ENCODE measurements at places on chromosomes 16 and 17.

- no peaks in the 10 kb centered on the region for H3K4me1 ChIP-seq
- no peak for DNase-seq
- H3K36me3 ChIP-seq: no peaks in the 10 kb centered on the region
- no peak overlapping the region for H3K27ac ChIP-seq
- H3K27me3 ChIP-seq: no peaks in the 10 kb centered on the region
- no peak overlapping the region for H3K4me3 ChIP-seq
These were observed 42.2 kb downstream of the ACTG1 start for GRCh38 chr17:81470270-81470943.

GRCh38 chr16:80299416-80299815 is 241.4 kb upstream of the DYNLRB2 start:
- no peaks in the 10 kb centered on the region for H3K4me1 ChIP-seq
- H3K27me3 ChIP-seq: peaks cover 13% of the 10 kb centered on the region
- H3K4me3 ChIP-seq: no peak overlapping the region

DNA sequence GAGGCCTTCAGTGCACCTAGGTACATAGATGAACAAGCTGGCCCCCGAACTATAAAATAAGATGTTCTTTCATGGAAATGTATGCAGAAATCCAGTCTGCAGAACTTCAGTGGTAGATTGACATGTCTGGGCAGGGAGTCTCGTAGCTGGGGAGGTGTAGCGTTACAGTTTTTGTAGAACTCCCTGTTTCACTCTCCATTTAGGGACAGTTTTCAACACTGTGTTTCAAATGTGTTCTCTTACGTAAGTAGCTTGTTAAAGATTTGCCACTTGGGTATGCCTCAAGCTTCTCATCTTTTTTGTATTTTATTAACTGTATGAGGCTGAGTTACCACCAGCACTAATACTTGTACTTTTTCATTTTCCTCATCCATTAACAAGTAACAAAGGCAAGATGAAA is 46.6 kb downstream of the PLD6 start:
- H3K4me1 ChIP-seq: peaks cover 13% of the 10 kb centered on the region
- H3K27me3 ChIP-seq: no peaks in the 10 kb centered on the region
- DNase-seq: no peak
- H3K27ac ChIP-seq: peak overlapping the region; percentile 14
- H3K36me3 ChIP-seq: peaks cover 44% of the 10 kb centered on the region
- no peak overlapping the region for H3K4me3 ChIP-seq

DNA sequence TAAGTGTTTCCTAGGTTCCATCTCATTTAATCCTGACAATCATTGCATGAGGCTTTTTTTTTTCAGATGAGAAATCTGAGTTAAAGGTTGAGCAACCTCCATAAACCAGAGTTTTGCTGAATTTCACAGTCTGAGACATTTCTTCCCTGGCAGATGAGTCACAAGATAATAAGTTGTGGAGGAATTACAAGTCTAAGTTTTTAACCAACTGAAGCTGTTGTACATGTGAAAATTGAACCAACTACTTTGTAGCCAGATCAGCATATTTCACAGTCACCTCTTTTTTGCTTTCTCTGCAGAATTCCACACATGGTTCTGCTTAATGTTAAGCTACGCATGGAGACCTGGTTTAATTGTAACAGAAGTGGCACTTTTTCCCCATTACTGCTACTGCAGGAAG is 765.6 kb downstream of the CDH11 start:
- H3K27me3 ChIP-seq: no peaks in the 10 kb centered on the region
- no peak for DNase-seq
- no peaks in the 10 kb centered on the region for H3K36me3 ChIP-seq
- no peak overlapping the region for H3K4me3 ChIP-seq

- H3K27me3 ChIP-seq: peaks cover 5% of the 10 kb centered on the region
- peaks cover 1% of the 10 kb centered on the region for H3K4me1 ChIP-seq
- H3K27ac ChIP-seq: no peak overlapping the region
These were observed 10.7 kb downstream of the SCGB1C2 start for GRCh38 chr17:147796-148740.

GRCh38 chr17:8735336-8735939 is 9.2 kb downstream of the CCDC42 start:
- no peak for DNase-seq
- peaks cover 13% of the 10 kb centered on the region for H3K27me3 ChIP-seq
- H3K27ac ChIP-seq: no peak overlapping the region
- peaks cover 12% of the 10 kb centered on the region for H3K4me1 ChIP-seq
- no peaks in the 10 kb centered on the region for H3K36me3 ChIP-seq
- H3K4me3 ChIP-seq: no peak overlapping the region

DNA sequence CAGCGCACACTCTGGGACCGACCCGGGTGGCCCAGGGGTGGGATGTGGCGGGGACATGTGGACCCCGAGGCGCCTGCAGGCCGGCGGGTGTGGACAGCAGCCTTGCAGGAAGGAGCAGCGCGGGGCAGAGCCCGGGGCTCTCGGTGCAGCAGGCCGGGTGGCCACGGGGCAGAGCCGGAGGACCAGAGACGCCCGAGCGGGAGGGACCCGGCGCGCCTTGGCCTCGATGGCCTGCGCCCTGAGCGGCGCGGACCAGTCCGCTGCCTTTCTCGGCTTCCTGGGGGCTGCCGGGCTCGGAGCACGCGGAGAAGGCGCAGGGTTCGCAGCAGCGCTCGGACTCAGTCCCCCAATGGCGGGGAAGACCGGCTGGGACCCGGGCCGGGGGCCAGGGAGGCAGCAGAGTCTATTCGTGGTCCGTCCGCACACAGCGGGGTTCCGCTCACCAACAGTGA is 43.4 kb downstream of the OSBPL7 start:
- H3K4me1 ChIP-seq: no peaks in the 10 kb centered on the region
- H3K36me3 ChIP-seq: peaks cover 4% of the 10 kb centered on the region
- no peak overlapping the region for H3K27ac ChIP-seq
- no peak for DNase-seq

DNA sequence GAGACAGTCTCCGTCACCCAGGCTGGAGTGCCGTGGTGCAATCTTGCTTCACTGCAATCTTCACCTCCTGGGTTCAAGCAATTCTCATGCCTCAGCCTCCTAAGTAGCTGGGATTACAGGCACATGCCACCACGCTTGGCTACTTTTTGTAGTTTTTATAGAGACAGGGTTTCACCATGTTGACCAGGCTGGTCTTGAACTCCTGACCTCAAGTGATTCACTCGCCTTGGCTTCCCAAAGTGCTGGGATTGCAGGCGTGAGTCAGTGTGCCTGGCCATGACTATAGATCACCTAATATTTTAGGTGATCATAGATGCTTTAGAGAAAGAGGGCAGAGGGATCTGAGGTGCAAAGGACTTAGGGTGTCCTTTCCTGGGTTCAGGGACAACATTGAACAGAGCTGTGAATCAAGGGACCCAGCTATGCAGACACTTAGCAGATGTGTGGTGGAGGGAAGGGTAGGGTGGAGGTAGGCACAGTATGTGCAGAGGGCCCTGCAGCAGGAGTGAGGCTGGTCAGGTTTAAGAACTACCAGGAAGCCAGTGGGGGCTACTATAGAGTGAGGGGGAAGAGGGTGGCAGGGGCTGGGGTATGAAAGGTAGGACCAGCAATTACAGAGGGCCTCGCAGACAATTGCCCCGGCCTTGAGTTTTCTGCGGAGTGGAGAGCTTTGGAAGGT is 116.5 kb downstream of the CMIP start:
- H3K36me3 ChIP-seq: no peaks in the 10 kb centered on the region
- no peak overlapping the region for H3K4me3 ChIP-seq
- no peaks in the 10 kb centered on the region for H3K4me1 ChIP-seq
- DNase-seq: no peak
- H3K27me3 ChIP-seq: no peaks in the 10 kb centered on the region

- no peaks in the 10 kb centered on the region for H3K27me3 ChIP-seq
- H3K4me3 ChIP-seq: no peak overlapping the region
- H3K27ac ChIP-seq: no peak overlapping the region
- H3K4me1 ChIP-seq: peaks cover 38% of the 10 kb centered on the region
- peaks cover 17% of the 10 kb centered on the region for H3K36me3 ChIP-seq
These were observed 6.5 kb downstream of the WWP2 start for GRCh38 chr16:69768666-69769065.

DNA sequence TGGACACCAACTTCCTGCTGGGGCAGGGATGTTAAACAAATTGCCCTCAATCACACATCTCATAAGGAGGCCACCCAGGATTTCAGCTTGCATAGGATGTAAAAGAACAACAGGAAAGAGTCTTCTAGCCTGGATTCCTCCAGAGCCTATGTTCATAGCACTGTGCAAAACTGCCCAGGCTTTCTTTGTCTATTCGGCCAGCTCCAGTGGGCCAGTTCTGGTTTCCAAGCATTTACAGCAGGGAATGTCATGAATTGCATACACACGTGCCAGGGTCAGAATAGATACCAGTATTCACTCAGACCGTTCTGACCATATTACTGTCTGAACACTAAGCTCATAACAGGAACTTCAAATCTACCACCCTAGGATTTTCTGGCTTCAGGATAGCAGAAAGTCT is 273.2 kb downstream of the CDH8 start:
- no peak overlapping the region for H3K4me3 ChIP-seq
- no peaks in the 10 kb centered on the region for H3K27me3 ChIP-seq
- no peak overlapping the region for H3K27ac ChIP-seq
- no peaks in the 10 kb centered on the region for H3K4me1 ChIP-seq
- DNase-seq: no peak

- no peaks in the 10 kb centered on the region for H3K36me3 ChIP-seq
- no peak overlapping the region for H3K27ac ChIP-seq
- no peak for DNase-seq
- H3K4me1 ChIP-seq: no peaks in the 10 kb centered on the region
These were observed 36.6 kb upstream of the SMURF2 start for GRCh38 chr17:64698725-64699124.

DNA sequence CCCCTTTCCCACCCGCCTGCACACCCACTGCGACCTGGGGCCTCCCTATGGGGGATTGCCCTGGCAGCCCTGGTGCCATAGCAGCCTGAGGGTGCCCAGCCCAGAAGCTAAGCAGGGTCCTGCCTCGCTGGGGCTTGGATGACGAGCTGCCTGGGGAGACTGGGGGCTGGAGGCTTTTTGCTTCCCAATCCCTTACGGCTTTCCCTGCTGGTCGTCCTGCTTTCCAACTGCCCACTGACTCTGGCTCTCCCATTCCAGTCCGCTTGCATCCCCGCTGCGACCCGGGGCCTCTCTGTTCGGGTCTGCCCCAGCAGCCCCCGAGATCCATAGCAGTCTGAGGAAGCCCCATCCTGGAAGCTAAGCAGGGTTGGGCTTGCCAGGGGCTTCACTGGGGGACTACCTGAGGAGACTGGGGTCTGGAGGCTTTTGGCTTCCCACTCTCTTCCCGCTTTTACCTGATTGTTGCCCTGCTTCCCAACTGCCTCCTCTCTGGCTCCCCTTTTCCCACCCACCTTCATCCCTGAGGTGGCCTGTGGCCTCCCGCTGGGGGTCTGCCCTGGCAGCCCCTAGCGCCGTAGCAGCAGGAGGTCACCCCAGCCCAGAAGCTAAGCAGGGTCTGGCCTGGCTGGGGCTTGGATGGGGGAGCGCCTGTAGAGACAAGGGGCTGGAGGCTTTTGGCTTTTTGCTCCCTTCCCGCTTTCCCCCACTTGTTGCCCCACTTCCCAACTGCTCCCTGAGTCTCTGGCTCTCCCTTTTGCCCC is 2292.8 kb downstream of the TP53TG3F start:
- H3K27ac ChIP-seq: no peak overlapping the region
- no peaks in the 10 kb centered on the region for H3K4me1 ChIP-seq
- H3K36me3 ChIP-seq: peaks cover 4% of the 10 kb centered on the region
- H3K27me3 ChIP-seq: no peaks in the 10 kb centered on the region

- no peaks in the 10 kb centered on the region for H3K27me3 ChIP-seq
- H3K36me3 ChIP-seq: no peaks in the 10 kb centered on the region
- no peak overlapping the region for H3K4me3 ChIP-seq
- no peaks in the 10 kb centered on the region for H3K4me1 ChIP-seq
- DNase-seq: no peak
These were observed 234.0 kb downstream of the CNTNAP4 start for GRCh38 chr16:76511203-76511602.

GRCh38 chr16:84463221-84463620 is 41.2 kb downstream of the MEAK7 start:
- H3K27me3 ChIP-seq: no peaks in the 10 kb centered on the region
- no peak for DNase-seq
- H3K4me1 ChIP-seq: peaks cover 6% of the 10 kb centered on the region
- H3K36me3 ChIP-seq: peaks cover 48% of the 10 kb centered on the region

DNA sequence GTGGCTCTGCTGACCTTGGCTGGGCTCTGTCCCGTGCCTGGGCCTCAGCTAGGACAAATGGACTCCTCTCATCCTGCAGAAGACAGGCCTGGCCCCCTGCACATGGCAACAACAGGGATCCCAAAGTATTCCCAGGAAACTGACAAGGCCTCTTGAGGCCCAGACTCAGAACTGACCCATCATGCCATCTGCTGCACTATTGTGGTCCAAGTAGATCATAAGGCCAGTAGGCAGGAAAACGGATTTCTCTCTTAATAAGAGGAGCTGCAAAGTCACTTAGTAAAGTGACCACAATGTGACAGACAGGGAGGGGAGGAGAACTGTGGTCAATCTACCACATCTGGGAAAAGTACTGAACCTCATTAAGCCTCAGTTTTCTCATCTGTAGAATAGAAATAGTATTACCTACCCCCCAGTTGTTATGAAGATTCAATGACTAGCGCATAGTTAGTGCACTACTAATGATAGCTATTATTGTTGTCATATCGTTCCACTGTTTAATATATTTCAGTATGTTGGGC is 62.1 kb upstream of the TNRC6A start:
- peaks cover 29% of the 10 kb centered on the region for H3K4me1 ChIP-seq
- H3K36me3 ChIP-seq: no peaks in the 10 kb centered on the region
- no peaks in the 10 kb centered on the region for H3K27me3 ChIP-seq
- H3K4me3 ChIP-seq: no peak overlapping the region

DNA sequence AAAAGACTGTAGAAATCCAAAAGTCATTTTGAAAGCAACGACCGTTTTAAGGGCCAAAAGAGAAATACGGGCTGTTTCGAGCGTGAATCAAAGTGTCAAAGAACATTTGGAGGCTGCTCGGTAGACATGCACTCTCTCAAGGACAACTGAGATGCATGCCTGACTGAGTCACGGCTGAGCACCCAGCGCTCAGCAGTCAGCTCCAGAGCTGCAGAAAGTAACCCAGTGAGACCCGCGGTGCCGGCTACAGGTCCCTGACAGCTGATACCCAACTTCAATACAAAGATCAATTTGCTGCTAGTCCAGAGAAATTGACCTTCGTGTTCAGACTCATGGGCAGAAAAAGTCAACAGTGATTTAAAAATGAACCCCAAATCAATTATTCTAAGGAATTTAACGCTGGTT is 214.9 kb downstream of the STX8 start:
- no peaks in the 10 kb centered on the region for H3K27me3 ChIP-seq
- no peak overlapping the region for H3K27ac ChIP-seq
- no peaks in the 10 kb centered on the region for H3K36me3 ChIP-seq
- no peak for DNase-seq
- no peak overlapping the region for H3K4me3 ChIP-seq

DNA sequence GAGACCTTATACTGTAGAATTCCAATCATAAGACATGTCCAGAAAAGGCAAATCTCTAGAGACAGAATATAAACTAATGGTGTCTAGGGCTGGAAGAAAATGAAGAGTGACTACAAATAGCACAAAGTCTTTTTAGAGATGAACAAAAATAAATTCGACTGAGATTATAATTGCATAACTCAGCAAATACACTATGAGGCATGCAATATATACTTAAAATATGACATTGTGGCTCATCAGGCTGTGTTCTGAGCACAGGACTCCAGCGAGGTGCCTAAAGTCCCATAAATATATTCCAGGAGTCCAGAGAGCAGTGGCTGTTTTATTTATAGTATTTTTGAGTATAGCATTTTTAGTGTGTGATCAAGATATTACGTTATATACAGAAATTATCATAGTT is 13.1 kb upstream of the ZNF267 start:
- no peak overlapping the region for H3K4me3 ChIP-seq
- no peak overlapping the region for H3K27ac ChIP-seq

GRCh38 chr16:912684-913613 is 57.8 kb downstream of the LMF1 start:
- H3K4me1 ChIP-seq: no peaks in the 10 kb centered on the region
- no peaks in the 10 kb centered on the region for H3K27me3 ChIP-seq
- H3K36me3 ChIP-seq: peaks cover 8% of the 10 kb centered on the region
- DNase-seq: no peak
- no peak overlapping the region for H3K4me3 ChIP-seq

Measured in activated CD4-positive, alpha-beta memory T cell treated with anti-CD3 and anti-CD28 coated beads, Interleukin-2, amount 10 ng/mL, durations not matched to agents 7 days and 5 days (primary cell).